ENCODE measurements at places on chromosomes 16 and 17.
A peak's percentile ranks its signal among the peaks of the same experiment; 100 is the strongest.

GRCh38 chr17:78341559-78342448 is 18.1 kb downstream of the SOCS3 start:
- peak; percentile 92 for DNase-seq

DNA sequence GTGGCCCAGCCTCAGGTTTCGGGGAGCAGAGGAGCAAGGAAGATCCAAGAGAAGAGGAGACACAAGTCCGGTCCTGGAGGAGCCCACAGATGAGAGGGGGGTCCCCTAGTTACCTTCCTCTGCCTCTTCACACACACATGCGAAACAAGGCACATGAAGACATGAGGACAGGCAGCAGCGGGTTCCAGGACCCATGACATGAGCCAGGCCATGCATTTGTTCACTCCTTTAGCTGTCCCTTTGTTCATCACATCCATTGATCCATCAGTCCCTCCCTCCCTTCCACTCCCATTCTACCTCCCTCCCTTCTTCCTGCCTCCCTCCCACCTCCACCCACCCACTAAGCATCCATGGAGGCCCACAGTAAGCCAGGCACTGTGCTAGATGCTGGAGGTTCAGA is 9.4 kb downstream of the PPY start:
- DNase-seq: no peak

DNA sequence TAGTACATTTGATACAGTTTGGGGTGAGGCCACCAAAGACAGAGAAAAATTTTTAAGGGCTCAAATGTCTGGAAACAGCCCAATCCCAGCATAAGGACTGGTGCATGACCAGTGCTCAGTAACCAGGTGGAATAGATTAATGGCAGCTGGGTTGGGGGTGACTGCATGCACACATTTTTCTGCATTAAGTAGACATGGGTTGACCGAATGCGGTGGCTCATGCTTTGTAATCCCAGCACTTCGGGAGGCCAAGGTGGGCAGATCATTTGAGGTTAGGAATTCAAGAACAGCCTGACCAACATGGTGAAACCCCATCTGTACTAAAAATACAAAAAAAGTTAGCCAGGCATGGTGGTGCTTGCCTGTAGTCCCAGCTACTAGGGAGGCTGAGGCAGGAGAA is 121.1 kb upstream of the HSBP1 start:
- DNase-seq: no peak

GRCh38 chr16:56589141-56590039 is at the start of gene MT3:
Gene MT3 (plus strand): TSS chr16:56589528. CDS start chr16:56589591, 63 bp downstream.
- DNase-seq: no peak

- DNase-seq: no peak
Measured at GRCh38 chr16:9612267-9612666, 520.8 kb downstream of the HAPSTR1 start.

DNA sequence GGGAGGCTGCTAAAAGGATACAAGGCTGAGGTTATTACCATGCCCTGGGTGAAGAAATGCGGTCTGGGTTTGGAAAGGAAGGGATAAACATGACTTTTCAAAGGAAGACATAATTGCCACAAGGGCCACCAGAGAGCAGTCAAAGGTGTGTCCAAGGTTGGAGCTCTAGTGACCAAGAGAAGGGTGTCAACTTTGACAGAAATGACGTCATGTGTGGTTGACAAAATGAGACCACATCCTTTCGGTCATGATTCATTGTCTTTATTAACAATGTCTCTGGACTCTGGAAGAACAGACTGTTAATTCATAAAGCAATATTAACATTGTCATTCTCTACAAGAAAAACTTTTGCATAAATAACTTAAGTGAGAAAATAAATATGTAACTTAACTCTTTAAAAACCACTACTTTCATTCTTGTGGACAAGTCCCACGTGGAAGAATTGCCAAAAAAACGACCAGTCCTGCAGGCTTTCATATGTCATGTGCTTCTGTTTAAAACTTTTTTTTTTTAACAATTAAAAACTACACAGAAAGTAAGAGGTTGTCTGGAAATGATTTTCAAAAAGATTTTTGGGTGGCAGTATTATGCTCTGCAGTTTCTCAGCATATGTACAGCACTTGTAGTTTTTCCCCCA is 5.0 kb downstream of the SOST start:
- no peak for DNase-seq

DNA sequence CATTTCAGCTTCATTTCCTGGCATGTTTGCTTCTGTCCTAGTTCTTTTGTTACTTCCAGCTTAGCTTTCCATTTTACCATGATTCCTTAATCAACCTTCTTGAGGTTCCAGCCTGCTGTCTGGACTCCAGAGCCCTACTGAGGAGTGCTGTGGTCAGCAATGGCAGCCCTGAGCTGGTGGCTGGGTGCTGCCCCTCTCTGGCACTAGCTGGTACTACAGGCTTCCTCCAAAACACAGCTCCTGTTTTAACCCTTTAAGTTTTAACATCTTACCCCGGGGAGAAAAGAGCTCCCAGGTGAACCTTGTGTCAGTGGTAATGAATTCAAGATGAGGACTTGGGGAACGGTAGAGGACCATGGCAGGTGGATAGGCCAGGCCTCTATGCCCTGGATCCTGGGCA is 395.5 kb downstream of the TMEM114 start:
- no peak for DNase-seq

DNA sequence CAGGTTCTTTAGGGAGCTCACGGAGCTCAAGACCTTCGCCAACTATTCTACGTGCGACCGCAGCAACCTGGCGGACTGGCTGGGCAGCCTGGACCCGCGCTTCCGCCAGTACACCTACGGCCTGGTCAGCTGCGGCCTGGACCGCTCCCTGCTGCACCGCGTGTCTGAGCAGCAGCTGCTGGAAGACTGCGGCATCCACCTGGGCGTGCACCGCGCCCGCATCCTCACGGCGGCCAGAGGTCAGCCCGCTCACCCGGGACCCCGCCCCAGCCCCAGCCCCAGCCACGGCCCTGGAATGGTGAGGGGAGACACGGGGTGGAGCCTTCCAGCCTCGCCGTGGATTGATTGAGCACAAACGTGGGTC is 13.5 kb downstream of the SARM1 start:
- DNase-seq: peak; percentile 84

DNA sequence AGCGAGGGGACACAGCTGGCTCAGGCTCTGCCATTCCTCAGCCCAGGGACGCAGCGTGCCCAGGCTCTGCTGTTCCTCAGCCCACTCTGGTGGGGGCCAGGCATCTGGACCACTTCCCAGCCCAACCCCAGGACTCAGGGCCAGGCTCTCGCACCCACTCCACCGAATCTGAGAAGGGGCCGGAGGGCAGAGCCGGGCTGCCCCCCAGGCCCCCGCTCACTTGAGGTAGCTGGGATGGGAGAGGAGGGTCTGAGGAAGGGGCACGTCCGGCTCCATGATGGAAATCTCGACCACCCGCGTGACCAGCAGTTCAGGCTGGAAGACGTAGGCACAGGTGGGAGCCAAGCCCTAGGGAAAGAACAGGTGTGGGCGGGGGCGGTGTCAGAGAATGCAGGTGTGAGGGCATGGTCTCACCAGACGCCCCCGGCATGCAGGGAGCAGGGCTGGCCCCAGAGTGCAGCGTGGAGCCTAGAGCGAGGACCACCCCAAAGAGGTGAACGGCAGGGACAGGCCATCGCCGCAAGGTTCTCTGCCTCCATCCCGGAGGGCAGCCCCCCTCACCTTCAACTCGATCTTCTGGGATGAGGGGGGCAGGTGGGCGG is 4.9 kb downstream of the PGAP6 start:
- DNase-seq: peak; percentile 70

- DNase-seq: no peak
Measured at GRCh38 chr17:33447090-33447489, 154.0 kb upstream of the ASIC2 start.

DNA sequence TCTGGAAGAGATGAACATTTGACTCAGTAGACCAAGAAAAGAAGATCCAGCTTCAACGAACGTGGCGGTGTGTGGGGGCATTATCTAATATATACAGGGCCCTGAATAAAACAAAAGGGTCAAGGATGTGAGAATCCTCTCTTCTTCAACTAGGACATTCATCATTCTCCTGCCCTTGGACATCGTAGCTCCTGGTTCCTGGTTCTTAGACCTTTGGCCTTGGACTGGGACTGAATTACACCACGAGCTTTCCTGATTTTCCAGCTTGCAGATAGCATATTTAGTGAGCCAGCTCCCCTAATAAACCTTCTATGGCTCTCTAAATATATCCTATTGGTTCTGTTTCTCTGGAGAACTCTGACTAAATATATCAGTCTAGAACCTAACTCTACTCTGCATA is 29.5 kb upstream of the HELZ start:
- no peak for DNase-seq

GRCh38 chr17:70422862-70423261 is 253.5 kb downstream of the KCNJ2 start:
- no peak for DNase-seq

GRCh38 chr17:77749989-77750388 is 208.5 kb upstream of the TNRC6C start:
- DNase-seq: peak; percentile 12

GRCh38 chr17:64615028-64615677 is 47.0 kb downstream of the SMURF2 start:
- no peak for DNase-seq
